Activated naive CD8-positive, alpha-beta T cell treated with anti-CD3 and anti-CD28 coated beads for 36 hours (primary cell): ENCODE measurements at places on chromosomes 13 and 19.
A peak's percentile ranks its signal among the peaks of the same experiment; 100 is the strongest.

DNA sequence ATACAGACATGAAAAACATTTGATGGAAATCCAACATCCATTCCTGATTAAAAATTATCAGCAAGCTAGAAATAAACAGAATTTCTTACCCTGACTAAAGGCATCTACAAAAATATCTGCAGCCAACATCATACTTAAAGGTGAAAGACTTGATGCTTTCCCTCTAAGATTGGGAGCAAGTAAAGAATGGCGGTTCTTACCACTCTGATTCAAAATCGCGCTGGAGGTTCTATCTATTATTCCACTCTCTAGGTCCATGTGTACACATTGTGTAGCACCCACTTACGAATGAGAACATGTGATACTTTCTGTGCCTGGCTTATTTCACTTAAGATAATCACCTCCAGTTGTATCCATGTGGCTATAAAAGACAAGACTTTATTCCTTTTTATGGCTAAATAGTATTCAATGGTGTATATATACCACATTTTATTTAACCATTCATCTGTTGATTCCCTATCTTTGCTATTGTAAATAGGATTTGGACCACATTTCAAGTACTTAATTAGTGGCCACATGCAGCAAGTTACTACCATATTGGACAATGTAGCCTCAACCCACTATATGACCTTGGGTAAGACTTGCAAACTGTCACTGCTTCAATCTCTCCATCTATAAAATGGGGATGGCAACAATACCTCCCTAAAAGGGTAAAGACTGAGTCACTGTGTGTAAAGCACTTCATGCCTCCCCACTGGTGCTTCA is 38.4 kb upstream of the CYP2A7 start:
- DNase-seq, result no peak

DNA sequence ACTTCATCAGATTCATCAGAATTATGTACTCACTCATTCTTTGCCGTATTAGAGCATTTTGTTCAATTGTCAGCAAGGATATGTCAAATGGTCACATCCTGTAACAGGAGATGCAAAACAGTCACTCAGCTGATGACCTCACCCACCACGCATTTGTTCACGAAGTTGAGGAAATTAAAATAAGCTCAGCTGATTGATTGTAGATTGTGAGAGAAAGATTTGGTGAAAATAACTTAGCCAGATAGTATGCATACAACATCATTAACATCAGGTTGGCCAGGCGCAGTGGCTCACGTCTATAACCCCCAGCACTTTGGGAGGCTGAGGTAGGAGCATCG is 22.6 kb upstream of the CDC16 start:
- no peak for DNase-seq

DNA sequence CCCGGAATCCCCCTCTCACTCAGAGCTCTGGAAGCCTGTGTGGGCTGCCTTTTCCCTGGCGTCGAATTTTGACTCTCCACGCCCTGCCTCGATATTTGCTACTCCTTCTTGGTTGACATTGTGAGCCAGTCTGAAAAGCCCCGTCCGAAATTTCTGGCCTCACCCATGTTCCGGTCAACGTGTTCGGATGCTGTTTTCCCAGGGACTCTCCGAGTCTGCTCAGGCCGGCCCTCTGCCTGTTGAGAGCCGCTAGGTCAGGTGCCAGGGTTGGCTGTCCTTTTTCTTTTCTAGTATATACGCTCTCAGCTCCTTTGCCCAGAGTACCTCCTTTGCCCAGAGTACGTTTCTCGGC is 6.8 kb upstream of the DGKH start:
- no peak for DNase-seq

DNA sequence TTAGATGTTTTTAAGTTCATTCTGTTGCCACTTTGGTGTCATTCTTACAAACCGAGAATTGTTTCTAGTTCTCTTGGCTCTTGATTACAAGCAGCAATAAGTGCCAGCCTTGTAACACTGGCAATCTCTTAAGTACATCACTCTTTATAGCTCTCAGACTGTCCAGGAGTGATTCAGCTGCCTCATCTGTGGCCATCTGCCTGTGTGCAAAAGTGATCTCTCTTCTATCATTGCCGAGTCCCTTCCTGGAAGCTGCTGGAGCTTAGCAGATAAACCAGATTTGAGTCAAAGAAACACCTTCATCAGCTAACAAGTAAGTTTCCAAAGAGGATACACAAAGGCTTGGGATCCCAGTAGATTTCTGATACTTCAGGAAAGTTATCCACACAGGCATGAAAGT is 23.2 kb downstream of the STOML3 start:
- DNase-seq, result no peak

GRCh38 chr19:40228346-40228745 is 1.9 kb upstream of the CCNP start:
- no peak for DNase-seq

DNA sequence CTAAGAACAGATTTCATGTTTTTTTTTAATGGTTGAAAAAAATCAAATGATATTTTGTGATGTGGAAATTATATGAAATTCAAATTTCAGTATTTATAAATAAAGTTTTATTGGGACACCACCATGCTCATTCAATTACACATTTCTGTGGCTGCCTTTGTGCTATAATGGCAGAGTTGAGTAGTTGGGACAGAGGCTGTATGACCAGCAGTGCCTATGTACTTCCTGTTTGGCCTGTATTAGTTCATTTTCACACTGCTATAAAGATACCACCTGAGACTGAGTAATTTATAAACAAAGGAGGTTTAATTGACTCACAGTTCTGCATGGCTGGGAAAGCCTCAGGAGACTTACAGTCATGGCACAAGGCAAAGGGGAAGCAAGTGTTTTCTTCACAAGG is 33.6 kb downstream of the AKAP11 start:
- no peak for DNase-seq

DNA sequence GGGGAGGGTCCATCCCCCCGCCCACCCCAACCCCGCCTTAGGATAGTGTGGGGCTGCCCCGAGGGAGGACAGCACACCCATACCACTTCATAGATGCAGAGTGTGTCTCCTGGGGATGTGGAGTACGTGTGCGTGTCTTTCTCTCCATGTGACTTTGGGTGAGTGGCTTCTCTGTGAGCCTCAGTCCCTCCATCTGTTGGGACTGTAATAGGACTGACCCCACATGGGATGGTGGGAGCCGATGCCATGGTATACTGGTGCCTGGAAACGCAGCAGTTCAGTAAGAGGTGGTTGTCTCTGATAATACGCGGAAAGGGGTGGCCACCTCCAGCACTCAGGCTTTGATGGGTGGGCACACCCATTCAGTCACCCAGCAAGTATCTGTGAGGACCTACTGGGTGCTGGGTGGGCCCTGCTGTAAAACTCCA is 816 bp upstream of the PRKD2 start:
- no peak for DNase-seq

DNA sequence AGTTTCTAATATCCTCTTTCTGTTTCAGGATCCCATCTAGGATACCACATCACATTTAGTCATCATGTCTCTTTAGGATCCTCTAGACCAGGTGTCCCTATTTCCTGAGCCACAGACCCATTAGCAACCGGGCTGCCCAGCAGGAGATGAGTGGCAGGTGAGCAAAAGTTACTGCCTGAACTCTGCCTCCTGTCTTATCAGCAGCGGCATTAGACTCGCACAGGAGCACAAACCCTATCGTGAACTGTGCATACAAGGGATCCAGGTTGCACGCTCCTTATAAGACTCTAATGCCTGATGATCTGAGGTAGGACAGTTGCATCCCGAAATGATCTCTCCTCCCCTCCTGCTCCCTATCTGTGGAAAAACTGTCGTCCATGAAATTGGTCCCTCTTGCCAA is 7.8 kb upstream of the CEBPG start:
- no peak for DNase-seq

- DNase-seq, result no peak
These were observed 833 bp upstream of the ZIK1 start for GRCh38 chr19:57583104-57583520.

DNA sequence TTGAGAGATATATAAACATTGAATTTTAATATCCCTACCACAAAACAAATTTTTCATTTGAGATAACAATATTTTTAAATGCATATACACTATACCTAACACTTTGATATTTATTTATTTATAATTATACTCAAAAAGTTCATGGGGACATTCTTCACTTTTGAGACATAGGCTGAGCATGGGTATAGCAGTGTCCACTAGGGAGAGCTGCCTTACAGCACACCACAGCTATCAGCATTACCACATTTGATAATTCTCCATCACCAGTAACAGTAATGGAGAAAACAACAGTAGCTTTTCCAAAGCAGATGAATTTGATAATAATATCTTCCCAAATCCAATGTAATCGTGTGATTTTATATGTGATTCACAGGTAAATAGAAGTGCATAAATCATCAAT is 626.1 kb downstream of the DACH1 start:
- no peak for DNase-seq

GRCh38 chr19:7515645-7516151 is at the start of gene ZNF358:
Gene ZNF358, plus strand, starts transcription at chr19:7516103. Its CDS starts 3,140 bp downstream, at chr19:7519243.
- DNase-seq, result peak; percentile 70

GRCh38 chr19:27765912-27766725 is 1446.8 kb downstream of the UQCRFS1 start:
- DNase-seq, result no peak

DNA sequence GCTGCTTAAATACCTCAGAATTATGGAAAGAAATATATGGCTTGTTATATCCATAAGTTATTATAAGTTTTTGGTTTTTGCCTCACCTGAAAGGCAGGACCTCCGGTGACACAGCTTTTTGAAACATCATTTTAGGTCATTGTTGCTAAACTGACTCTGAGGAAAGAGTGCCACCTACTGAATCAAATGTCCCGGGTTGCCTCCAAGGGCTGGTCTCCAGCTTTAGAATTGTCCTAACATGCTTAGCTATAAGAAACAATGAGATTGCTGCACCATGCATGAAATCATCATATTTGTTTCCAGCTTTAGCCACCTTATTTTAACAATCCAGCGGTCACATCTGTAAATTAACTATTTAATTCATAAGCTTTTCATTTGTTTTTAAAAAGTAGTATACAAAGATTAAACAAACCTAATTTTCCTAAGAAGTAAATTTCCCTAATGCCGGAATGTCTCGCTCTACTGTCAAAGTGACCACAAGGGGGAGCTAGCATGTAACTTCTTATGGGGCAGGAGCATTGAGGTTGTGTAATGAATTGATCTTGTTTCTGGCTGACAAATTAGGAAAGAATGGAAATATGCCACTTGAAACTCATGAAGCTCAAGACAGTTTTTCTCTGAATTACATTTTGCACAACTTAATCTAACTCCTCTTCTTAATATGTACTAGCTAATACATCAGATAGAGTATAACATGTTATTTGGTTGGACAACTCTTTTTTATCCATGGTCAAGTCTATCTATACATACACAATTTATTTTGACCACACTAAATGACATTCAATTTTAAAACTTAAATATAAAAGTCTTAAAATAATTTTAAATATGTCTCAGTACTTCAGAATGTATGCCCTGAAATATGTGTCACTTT is 6.7 kb upstream of the PCDH17 start:
- no peak for DNase-seq

- DNase-seq, result no peak
These were observed 19.1 kb upstream of the PNMA8B start for GRCh38 chr19:46514589-46515289.

- DNase-seq, result no peak
These were observed 7.4 kb downstream of the SIGLEC8 start for GRCh38 chr19:51450730-51451307.
